ENCODE measurements at places on chromosomes 5 and 9. TPM values are rescaled to one million over a fixed set of nuclear protein-coding genes. Genes with fewer than 3 reads are reported as not detected.

EPB41L4A gene
- total RNA-seq = 1.9 TPM

DNA sequence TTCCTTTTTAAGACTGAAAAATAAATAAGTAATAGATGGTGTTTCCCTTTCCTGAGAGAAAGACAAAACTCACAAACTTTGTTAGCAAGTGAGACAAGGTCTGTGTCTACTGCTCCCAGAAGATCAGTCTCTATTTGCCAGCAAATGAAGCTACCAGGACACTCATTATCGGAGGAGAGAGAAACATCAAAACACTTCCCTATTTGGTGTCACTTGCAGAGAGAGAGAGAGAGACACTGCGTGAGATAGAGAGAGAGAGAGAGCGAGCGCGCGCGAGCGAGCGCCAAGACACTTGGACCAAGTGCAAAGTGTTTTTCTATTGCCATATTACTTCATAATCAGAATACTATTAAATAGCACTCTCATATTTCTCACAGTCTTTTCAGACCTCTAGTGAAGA, 142.7 kb downstream of the KCNN2 start:
- no peak for DNase-seq

DNA sequence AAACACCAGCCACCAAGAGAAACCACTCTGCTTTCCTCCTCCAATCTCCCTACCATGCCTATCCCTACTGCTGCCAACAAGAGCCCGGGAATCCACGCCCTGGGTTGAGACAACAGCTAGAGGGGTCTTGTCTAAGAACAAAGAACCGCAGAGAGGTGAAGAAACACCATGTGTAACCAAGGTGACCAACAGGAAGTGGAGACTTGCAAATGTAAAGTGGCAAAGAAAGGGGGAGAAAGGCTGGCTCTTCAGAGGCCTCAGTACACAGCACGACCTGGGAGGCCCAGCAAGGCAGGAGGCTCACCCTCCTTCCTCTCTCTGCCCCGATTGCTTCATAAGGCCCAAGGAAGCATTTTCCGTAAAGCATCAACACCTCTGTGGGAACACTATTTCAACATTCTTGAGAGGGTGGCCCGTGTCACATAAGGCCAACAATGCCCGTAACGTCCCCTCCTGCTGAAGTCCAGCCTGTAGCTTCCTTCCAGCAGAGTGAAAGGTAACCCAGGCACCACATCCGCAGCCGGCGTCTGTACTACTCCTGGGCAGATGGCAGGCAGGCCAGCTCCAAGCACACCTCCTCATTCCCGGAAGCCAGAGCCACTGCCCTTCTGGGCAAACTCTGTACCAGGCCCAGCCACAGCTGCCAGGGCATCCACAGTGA, 18.3 kb downstream of the CCNJL start:
- DNase-seq = no peak

- no peak for DNase-seq
These were observed 378.3 kb downstream of the KCTD16 start for GRCh38 chr5:144548936-144549335.

DNA sequence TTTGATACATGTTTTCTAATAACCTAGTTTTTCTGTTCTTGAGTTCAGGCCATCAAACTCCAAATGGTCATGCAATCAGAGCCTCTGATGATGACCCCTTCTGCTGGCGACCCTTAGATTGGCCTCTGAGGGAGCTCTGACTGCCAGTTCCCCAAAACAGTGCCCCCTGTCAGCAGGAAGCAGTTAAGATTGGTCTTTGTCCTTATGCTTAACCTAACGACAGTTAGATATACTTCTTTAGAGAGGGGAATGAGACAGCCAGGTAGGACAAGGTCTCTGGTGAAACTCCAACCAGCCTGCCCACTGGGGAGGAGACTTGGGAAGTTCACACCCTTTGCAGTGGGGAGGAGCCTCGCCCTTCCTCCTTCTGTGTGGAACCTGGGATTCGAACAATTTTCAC, 390.4 kb upstream of the KIF2A start:
- DNase-seq = no peak

DNA sequence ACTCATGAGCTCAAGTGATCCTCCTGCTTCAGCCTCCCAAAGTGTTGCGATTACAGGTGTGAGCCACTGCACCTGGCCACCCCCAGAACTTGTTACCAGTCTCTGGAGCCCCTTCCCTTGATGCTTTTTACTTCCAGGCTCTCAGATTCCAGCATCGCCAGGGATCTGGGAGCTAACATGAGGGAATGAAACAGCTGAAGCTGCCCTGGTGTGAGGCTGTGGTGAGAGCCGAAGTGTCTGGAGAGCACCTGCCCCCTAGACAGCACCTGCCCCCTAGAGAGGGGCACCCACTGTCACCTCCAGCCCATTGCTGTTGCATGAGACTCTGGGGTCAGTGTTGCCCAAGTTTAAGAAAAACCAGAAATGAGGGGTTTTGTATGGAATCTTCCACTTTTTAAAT, 124.3 kb upstream of the SAP30L start:
- no peak for DNase-seq

DNA sequence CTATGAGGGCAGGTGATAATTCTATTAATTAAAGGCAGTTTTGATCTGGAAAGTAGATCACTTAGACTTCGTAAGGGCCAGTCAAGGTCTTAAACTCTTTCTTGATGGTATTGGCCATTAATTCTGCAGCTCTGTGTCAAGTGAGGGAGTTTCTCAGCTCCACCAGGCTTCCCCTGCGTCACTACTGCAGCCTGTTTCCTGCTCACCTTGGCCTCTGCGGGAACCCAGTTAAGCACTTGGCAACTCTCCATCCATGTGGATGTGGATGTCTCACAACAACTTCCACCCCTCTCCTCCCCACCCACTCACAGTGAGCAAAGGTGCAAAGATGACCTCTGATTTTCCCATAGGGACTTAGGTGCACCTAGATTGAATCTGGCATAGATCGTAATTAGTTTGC, 191.6 kb downstream of the PLK2 start:
- DNase-seq = no peak

GRCh38 chr9:22026696-22027095, 17.6 kb upstream of the CDKN2B start:
- DNase-seq = no peak

GRCh38 chr5:57032151-57032551, 80.2 kb upstream of the MIER3 start:
- no peak for DNase-seq

- no peak for DNase-seq
These were observed 244.3 kb upstream of the PUM3 start for GRCh38 chr9:3088219-3088618.

DNA sequence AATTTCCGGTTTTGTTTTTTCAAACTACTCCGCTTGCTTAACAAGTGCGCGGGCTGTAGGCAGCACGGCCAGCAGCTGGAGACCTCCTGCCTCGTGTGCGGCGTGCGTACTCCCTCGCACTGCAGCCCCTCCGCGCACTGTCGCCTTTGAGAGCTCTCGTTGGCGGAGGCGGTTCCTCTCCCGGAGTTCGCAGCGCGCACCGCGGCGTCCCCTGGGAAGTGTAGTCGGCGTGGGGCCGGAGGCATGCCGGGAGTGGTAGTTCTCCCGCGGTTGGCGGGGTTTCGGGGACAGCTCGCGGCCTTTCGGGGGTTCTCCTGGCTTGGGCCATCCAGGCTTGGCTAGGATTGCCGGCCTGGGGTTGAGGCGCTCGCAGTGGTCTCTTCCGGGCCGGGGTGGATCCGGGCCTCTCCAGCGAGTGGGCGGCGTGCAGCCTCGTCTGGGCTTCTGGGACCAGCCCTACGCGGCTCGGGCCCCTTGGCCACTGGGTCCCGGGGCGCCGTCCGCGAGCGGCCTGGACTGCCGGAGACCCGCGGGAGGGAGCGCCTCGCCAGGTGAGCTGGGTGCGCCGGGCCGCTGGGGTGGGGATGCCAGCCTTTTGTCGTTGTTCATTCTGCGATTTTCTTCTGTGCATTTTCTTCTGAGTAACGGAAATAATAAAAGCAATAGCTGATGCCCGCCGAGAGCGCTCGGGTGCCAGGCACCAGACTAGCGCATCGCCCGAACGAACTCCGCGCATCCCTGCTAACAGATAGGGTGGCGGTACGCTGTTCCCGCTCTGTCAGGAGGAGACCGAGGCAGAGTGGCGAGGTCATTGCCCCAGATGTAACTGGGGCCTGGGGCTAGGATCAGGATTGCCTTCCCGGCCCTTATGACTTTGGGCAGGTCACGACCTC, at the start of gene ZNF354C:
Gene ZNF354C (plus strand): TSS at position 258 of the 893 bp plus-strand sequence. CDS start 1,696 bp downstream, outside the sequence.
- DNase-seq = peak; percentile 81

DNA sequence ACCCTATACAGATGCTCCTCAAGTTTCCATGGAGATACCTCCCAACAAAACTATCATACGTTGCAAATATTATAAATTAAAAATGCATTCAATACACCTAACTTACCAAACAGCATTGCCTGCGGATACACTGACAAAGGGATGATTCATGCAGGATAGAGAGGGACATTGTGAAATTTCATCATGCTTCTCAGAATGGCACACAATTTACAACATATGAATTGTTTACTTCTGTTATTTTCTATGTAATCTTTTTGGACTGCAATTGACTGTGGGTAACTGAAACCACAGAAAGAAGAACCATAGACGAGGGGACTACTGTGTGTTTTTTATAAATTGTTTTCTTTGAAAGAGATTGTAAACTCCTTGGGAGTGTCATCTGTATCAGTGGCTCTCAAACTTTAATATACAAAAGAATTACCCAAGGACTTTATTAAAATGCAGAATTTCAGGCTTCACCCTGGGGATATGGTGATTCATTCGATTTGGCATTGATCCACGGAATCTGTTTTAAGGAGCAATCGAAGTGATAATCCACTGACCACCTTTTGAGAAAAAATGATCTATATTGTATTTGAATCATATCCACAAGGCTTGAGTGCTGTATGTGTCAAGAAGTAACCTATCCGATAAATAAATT, 146.4 kb downstream of the SGCD start:
- no peak for DNase-seq

DNA sequence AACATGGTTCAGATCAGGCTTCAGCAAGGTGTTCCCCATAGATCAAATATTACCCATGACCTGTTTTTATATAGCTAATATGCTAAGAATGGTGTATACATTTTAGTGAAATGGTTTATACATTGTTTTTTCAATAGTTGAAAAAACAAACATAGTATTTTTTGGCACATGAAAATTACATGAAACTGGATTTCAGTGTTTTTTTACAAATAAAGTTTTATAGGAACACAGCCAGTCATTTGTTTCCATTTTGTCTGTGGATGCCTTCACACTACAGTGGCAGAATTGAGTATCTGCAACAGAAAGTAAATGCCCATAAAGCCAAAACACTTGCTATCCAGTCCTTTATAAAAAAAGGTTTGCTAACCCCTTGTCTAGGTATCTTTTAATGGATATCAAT, 134.5 kb upstream of the TNFAIP8 start:
- no peak for DNase-seq

DNA sequence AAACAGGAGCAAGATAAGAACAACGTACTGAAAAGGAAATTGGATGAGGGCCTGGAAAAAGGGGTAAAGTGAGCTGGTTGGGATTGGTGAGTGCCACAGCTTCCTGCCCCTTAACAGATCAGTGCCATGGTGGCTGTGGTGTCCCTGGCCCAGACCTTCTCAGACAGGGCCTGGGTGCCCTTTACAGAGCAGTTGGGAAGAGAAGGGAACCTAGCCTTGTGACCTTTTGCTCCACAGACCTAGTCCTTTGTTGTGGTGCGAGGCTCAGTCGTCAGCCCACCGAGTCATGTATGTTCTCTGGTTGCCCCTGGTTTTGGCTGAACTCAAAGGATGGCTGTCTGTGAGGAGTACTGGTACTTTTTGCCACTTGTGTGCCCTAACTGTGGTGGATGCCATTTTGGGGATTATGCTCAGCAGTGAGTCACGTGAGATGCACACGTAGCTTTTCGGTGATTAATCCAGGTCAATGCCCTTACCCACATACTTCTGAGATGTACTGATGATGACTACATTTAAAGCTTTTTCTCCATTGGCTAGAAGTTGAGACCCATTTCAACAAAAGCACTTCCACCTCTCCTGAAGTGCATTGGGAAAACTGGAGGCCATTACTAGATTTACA, 48.4 kb downstream of the EXOSC2 start:
- no peak for DNase-seq

DNA sequence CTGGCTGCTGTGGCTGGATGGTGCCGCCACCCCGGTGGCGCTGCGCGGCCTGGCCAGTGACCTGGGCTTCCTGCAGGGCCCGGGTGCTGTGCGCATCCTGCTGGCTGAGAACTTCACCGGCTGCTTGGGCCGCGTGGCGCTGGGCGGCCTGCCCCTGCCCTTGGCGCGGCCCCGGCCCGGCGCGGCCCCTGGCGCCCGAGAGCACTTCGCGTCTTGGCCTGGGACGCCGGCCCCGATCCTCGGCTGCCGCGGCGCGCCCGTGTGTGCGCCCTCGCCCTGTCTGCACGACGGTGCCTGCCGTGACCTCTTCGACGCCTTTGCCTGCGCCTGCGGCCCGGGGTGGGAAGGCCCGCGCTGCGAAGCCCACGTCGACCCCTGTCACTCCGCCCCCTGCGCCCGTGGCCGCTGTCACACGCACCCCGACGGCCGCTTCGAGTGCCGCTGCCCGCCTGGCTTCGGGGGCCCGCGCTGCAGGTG, 17.5 kb downstream of the CRB2 start:
- DNase-seq = no peak
